ENCODE measurements at places on chromosomes 12 and 14.

- no peak for DNase-seq
Observed at GRCh38 chr12:114339626-114340025, 66.3 kb downstream of the TBX5 start.

- no peak for DNase-seq
Observed at GRCh38 chr12:47343684-47344567, 264.2 kb upstream of the AMIGO2 start.

- DNase-seq, result no peak
Observed at GRCh38 chr14:40218282-40218941, 786.2 kb upstream of the FBXO33 start.

DNA sequence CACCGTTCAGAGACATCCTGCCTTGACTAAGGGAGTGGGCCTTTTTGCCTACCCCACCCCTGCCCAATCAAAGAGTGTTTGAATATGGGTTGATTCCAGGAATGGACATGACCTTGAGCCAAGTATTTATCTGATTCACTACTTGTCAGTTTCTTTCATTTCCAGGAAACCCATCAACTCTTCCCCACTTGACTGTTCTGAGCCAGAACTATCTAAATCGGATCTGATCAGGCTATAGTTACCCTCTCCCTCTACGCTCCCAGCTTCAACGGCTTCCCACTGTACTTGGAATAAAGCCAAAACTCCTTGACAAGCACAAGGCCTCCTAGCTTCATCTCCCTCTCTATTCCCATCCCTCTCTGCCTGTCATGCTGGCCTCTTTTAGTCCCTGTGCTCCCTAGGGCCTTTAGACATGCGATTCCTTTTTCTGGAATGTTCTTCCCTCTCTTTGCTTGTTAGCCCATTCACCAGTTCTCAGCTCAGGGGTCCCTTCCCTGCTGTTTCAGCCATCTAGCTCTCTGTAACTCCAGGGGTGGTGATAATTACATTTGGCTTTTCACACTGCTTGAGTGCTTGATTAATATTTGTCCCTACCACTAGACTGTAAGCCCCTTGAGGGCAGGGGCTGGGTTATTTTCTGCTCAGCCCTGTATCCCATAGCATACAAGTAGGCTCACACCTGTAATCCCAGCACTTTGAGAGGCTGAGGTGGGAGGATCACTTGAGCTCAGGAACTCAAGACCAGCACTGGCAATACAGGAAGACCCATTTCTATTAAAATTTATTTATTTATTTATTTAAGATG lies 5.5 kb upstream of the ITPK1 start:
- no peak for DNase-seq

DNA sequence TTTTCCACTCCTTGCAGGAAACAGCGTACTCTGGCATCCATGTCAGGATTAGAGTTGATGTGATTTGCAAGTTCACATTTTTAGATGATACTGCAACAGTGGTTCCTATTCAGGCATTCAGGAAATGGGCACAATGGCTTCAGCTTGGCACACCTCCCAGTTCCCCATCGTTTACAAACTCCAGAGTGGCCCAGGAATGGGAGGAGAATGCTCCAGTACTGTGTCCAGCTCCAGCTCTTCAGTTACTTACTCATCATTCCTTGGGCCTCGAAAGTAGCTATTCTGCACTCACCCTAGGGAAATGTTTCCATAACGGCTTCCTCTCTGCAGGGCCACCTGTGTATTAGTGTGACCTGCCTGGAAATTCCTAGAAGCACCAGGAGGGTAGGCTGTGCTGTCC lies 239.7 kb upstream of the RGS6 start:
- no peak for DNase-seq

DNA sequence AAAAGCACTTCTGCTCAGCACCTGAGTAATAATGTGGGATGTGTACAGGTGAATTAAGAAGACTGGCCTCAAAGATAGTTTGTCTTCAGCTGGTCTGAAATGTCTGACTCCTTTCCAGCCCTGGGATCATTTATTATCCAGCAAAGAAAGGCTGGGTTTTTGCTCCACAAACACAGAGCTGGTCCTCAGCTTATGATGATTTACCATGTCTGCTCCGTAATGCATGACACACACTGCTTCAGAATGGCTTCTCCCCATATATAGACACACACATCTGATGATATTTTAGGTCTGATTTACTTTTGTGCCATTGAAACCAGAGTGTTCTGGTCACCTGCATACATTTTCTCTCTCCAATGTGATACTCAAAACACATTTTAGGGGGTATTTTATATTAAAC lies 225.0 kb downstream of the SLC25A21 start:
- DNase-seq, result no peak

DNA sequence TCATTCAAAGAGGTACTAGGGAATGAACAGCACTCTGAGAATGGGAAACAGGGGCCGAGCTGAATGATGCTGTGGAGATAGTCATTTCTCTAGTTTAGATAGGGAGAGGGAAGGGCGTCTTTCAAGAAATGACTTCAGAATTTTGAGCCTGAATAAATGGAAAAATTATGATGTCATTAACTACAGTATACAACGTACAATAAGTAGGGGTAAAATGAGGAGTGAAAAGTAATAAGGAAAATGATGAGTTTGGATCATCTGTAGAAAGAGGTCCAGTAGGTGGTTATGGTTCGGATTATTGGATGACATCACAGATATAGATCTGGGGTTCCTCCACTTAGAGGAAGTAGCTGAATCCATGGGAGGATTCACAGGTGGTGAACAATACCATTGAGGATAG lies 960.0 kb downstream of the DIO2 start:
- DNase-seq, result no peak

GRCh38 chr14:33738491-33738890 lies 212.4 kb downstream of the EGLN3 start:
- no peak for DNase-seq

Measured in coronary artery (tissue), 2 donors.